Activated CD4-positive, alpha-beta T cell treated with anti-CD3 and anti-CD28 coated beads, Interleukin-2, amount 50 U/mL, for 1 hour (primary cell): ENCODE measurements at places on chromosomes 16 and 17.

DNA sequence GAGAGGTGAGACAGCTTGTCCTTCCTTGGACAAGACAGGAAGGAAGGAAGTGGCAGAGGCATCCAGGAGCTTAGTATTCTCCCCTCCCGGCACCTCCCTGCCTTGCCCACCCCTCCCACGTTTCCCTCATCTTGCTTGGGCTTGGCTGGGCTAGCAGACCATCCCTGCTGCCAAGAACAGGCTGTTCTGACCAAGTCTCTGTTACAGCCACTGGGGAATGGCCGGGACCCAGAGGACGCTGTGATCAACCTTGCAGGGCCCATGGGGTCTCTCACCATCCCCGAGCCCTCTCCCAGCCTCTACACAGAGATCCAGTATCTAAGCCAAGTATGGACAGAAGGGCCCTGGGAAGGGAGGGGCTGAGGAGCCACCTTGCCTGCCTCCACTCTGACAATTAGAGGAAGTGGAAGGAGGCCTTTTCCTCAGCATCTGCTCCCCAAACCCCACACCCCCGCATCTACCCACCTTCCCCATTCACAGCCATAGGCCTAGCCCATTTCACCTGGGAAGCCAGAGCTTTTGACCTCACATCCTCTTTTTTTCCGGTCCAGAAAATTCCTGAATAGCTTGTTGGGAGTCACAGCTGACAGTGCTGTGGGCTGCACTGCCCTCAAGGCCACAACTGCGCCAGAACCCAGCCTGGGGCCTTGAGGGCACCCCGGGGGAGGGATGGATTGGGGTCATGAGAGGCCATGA lies 14.1 kb downstream of the CD300LG start:
- DNase-seq = no peak

GRCh38 chr16:68985268-68985667 lies 120.2 kb upstream of the HAS3 start:
- no peak for DNase-seq

GRCh38 chr16:19073344-19073743 lies 5.9 kb downstream of the COQ7 start:
- DNase-seq = no peak

- no peak for DNase-seq
These were observed 36.3 kb downstream of the GRB7 start for GRCh38 chr17:39774047-39774446.

DNA sequence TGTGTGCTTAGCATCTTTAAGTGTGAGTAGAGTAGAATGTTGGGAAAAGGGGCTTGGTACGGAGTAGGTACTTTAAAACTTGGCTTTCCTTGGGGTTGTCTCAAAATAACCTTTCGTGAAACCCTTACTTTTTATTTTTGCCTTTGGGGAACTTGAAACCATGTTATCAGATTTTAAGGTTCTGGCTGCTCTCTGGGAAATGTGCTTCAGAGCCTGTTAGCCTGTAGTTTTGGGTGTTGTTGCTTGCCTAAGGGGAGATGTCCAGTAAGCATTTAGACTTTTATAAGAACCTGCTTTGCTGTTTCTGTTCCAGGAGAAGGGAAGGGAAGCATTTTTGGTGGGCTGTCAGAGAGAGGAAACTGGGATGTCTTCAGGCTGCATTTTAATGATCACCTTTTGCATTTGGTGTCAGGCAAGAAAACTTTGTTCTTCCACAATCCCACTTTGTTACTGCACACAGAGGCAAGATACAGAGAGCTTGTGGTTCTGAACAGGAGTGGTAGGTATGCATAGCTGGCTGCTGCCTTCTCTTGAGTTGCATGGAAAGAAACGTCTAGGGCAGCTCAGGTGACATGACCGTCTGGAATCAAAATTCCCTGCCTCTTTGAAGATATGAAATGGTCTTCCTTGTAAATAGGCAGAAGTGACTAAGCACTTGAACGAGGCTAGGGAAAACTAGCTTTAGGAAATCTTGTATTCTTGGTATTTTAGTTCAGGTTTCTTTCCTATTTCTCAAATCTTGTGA lies 1.7 kb downstream of the RABEP1 start:
- DNase-seq = no peak

- no peak for DNase-seq
These were observed 360.0 kb upstream of the CDH5 start for GRCh38 chr16:66006485-66006884.

- DNase-seq = no peak
These were observed 2.8 kb upstream of the TEFM start for GRCh38 chr17:30908717-30909420.

GRCh38 chr17:57948555-57949420 lies 6.4 kb downstream of the CUEDC1 start:
- no peak for DNase-seq

DNA sequence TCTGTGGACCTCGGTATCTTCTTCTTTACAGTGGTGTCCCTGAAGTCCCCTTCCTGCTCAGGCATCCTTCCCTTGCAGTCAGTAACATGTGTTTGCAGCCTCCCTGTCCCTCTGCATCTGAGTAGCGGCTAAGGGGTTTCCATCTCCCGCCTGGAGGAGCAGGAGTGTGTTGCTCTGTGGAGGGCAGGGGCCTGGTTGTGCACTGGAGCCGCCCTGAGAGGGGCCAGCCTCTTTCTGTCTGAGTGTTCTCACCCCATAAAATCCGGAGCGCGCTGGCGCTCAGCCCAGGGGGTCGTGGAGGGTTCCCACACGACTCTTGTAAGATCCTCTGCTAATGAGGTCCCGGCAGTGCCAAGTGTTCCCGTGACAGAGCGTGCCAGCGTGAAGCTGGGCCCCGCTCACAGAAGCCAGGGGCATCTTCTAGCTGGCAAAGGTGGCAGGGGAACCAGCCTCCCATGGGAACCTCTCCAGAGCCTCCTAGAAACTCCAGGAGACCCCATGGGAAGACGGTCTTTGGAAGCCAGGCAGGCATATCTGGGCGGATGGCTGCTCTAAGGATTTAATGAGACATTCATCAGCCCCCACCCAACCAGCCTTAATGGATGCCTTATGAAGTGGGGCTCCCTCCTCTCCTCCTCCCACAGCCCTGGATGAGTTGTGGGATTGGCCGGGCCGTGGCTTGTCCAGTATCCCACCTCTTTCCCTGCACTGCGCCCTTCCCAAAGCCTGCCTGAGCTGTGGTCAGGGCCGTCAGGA lies 91.4 kb upstream of the GSE1 start:
- DNase-seq = no peak

GRCh38 chr17:66638707-66639479 lies 196.0 kb upstream of the CACNG5 start:
- no peak for DNase-seq
